ENCODE measurements at places on chromosomes 6 and 20.

GRCh38 chr20:23451956-23452487, 654 bp downstream of the CST11 start:
- no peak for DNase-seq

DNA sequence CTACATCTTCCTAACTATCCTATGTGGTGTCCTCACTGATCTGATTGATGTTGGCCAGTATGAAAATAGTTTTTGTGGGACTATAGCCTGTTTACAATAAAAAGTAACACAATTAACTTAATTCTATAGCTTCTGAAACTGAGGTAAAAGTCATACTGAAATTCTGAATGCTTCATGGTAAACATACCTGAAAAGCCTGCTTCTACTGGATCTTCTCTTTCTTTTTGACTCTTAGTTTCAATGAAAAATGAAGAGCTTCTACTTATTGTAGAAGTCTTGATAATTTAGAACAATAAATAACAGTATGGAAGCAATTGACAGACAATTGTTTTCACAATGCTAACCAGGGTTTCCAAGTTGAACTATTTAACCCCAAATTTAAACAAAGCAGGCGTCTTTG, 383.9 kb upstream of the MMS22L start:
- DNase-seq, result no peak

DNA sequence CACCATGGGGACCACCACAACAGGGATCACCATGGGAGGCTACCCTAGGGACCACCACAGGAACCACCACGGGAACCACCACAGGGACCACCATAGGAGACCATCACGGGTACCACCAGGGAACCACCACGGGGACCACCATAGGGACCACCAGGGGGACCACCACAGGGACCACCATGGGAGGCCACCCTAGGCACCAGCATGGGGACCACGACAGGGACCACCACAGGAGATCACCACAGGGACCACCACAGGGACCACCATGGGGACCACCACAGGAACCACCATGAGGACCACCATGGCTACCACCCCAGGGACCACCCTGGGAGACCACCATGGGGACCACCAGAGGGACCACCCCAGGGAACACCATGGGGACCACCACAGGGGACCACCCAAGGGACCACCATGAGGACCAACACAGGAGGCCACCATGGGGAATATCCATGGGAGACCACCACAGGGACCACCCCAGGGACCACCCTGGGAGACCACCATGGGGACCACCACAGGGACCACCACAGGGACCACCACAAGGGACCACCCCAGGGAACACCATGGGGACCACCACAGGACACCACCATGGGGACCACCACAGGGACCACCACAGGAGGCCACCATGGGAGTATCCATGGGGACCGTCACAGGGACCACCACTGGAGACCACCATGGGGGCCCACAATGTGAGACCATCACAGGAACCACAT, 67.6 kb upstream of the MPC1 start:
- DNase-seq, result no peak

DNA sequence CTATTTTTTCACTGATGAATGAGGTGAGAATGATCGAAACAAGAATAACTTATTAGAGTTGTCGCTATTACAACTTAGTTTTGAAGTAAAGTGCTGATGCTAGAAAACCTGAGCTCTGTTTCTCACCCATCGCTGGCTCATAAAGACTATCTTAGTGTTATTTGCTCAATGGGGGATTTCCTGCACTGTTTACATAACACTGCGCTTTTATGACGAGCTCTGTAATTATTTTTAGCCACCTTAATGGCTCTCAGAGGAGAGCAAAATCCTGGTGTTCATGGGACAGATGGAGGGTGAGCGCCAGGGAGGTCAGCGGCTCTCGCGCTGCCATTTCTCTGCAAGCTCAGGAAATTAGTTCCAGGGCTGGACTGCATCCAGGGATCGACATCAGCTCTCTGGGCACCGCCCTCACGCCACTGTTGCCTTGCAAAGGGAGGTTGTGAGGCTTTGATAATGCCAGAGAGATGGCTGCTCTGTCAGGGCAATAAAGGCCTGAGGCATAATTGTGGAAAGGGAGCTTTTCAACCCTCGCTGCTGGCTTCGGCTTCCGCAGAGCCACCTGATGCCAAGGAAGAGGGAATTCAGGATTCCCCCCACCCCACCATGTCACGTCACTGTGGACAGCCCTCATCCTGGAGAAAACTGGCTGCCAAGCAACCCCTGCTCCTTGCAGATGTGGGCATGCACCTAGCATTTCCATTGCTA, 72.0 kb downstream of the DACT2 start:
- DNase-seq, result no peak

DNA sequence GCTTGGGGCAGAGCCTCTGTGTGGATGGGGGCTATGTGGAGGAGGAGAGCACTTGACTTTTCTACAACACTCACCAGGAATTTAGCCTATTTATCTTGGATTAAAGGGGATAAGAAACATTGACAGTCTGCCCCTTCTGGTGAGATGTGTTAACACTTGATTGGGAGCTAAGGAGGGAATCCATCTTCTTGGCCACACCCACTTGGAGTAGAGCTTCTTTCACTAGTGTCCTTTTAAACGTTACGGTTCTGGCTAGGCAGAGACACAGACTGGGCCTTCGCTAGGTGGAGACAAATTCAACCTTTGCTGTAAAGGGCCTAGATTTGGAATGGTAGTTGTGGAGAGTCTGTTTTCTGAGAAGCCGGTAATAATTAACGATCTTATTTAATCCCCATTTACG, 15.5 kb upstream of the TPBG start:
- no peak for DNase-seq

- DNase-seq, result no peak
Measured at GRCh38 chr20:21643417-21643816, 62.0 kb upstream of the PAX1 start.

- no peak for DNase-seq
Measured at GRCh38 chr20:3045042-3045815, 623 bp upstream of the MRPS26 start.

DNA sequence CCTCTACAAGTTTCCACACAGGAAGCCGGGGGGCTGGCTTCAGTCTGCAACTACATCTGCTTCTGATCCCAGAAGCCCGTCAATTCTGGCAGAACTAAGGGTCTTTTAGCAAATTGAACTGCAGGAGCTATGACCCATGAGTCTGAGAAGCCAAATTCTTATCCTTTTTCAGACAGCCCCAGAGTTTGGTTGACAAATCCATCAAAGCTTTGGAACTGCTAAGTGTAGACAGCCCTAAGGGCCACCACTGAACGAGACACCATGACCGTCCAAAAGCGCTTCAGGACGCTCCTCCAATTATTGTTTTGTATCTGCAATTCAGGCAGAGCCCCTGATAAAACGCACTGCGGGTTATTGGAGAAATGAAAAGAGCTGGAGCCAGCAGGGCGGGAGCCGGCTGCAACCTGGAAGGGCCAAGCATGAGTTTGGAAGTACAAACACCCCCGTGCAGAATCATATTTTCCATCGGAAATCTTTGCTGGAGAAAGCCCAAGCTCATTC, 67.1 kb downstream of the GNAS-AS1 start:
- no peak for DNase-seq

DNA sequence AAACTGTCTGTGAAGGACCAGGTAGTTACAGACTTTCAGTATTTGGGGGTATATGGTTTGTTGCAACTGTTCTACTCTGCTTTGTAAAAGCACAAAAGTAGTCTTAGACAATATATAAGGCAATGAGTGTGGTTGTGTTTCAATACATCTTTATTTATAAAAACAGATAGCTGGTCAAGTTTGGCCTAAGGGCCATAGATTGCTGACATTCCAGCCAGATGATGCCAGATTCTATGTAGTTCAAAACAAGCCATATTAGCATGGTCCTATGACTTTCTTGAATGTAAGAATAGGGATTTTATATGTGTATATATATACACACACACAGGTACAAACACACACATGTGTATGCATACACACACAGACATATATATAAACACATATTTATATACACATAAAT, 201.8 kb downstream of the GRIK2 start:
- no peak for DNase-seq

- no peak for DNase-seq
Measured at GRCh38 chr6:163892824-163893561, 478.5 kb downstream of the QKI start.

- DNase-seq, result no peak
Measured at GRCh38 chr20:57897156-57897874, 187.5 kb upstream of the PMEPA1 start.

DNA sequence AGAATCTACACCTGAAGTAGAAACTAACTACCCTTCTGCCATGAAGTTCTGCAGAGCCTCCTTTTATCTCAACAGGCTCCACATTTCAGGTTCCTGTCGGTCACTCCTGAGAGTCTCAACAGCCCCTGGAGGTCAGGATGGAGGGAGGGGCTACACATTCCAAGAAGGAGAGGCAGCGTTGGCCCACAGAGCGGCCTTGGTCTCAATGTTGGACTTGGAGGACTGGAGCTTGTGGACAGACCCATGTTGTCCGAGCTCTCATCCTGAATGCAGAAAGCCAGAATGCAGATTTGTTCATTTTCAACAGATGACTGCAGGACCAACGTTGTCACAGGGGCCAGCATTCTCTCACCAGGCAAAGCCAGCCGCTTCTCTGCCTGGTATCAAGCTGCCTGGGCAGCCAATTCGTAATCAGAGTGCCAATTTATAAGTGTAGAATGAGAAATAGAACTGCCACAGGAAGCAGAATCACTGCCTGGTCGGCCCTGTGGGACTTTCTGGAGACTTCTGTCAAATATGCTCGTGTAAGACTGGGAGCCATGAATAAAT, 212.5 kb upstream of the SNX9 start:
- DNase-seq, result no peak

GRCh38 chr20:58984691-58985090, 3.6 kb downstream of the NELFCD start:
- no peak for DNase-seq

DNA sequence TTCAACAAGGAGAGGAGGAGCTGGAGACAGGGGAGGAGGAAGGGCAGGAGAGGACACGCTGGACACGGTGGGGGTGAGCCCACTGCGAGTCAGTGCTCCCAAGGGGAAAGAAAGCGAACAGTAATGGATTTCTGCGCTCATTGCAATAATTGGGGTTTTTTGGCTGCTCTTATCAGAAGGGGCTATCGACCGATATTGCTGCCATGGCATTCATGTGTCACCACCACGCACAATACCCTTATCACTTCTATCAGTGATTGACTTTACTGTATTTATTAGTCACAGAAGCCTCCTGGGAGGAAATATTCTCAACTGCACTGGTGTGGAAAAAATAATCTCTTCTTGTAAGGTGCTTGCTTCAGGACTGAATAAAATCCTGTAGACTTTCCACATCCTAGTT, 55.8 kb downstream of the CEP43 start:
- DNase-seq, result no peak

DNA sequence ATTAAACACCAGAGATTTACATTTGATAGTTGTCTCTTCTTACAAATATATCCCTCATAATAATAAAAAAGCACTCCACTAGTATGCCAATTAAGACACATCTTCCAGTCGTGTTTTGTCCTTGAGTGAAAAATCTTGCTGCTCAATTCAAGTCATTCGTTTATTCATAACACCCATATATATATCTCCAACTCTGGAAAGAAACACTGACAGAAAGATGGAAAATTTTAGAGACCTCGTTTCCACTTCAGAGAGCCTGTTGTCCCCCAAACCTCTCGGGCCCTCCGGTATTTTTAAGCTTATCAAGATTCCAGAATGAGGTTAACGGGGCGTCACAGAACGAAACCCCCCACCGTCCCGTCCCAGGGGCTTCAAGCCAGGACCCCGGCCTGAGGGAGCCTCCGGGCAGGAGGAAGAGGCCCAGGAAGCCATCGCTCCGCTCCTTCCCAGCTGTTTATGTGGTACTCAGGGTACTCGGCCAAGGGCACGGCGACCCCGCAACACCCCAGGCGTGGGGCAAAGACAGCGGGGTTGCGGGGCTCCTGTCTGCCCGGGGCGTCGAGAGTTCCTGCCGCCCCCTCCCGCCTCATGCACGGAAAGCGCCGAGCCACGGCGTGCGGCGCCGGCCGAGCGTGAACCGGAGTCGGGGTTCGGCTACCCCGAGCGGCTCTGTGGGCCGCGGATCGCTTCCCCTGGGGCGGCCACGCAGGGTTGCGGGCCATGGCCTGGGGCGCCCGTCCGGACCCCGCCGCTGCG, 623 bp upstream of the SNX9 start:
- DNase-seq, result no peak

GRCh38 chr20:20466341-20466879, 98.5 kb downstream of the INSM1 start:
- no peak for DNase-seq

- no peak for DNase-seq
Measured at GRCh38 chr6:35243386-35243958, 16.1 kb upstream of the ZNF76 start.

- no peak for DNase-seq
Measured at GRCh38 chr20:41499064-41499463, 119.1 kb downstream of the CHD6 start.

GRCh38 chr6:142026471-142026870, 106.3 kb upstream of the GJE1 start:
- no peak for DNase-seq

DNA sequence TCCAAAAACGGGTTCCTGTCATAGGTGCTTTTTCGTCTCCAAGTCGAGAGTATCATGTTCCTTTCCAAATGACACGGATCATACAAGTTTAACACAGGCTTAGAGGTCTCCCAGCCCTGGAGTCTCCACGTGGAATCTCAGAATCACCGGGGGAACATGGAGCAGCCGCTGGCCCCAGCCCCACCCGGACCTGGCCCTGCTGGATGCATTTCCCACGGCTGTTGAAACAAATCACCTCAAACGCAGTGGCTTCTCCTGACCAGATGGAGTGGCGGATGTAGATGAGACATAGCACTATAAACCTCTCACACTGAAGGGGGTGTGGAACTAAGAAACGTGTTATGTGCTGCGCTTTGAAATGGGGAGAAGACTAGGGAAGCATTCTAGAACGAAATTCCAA, 70.0 kb upstream of the FRMD1 start:
- no peak for DNase-seq

DNA sequence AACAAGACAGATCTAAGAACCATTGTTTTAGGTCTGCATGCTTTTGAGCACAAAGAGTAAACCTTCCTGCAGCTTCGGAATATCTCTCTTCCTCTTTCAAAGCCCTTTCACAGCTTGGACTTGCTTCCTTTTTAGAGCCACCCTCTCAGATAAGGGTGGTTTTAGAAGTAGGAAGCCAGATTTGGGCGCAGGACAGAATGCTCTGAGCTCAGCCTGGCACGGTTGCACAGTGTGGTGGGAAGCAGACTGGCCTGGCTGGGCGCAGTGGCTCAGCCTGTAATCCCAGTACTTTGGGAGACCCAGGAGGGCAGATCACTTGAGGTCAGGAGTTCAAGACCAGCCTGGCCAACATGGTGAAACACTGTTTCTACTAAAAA, 35.6 kb upstream of the PNRC1 start:
- DNase-seq, result no peak

DNA sequence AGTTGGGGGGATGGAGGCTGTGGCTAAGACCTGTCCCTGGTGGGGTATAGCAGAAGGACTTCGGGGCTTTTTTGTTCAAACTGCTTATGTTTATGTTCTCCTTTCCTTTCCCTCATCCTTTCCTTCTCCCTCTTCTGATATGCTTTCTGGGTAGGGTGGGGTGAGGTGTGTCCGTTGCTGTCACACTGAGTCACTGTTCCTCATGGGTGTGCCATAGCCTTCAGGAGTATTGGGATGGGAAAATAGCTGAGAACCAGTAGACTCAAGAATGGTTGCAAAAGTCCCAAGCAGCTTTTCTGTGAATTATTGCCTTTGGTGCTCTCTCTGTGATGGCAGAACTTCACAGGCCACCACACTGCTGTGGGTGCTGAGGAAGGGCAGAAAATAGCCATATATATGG, 39.6 kb downstream of the TPD52L1 start:
- DNase-seq, result no peak
